ENCODE measurements at places on chromosomes 1 and 21.

- DNase-seq, result no peak
Observed at GRCh38 chr1:184597650-184598357, 156.9 kb downstream of the EDEM3 start.

- peak; percentile 38 for DNase-seq
Observed at GRCh38 chr1:101128211-101128727, 102.7 kb upstream of the DPH5 start.

GRCh38 chr1:95778217-95778616 lies 544.2 kb downstream of the RWDD3 start:
- DNase-seq, result no peak

GRCh38 chr1:100217834-100218233 lies 31.8 kb downstream of the DBT start:
- DNase-seq, result no peak

GRCh38 chr1:221801773-221802516 lies 60.1 kb upstream of the DUSP10 start:
- DNase-seq, result no peak

- DNase-seq, result peak; percentile 62
Observed at GRCh38 chr21:42524341-42525028, 10.8 kb downstream of the SLC37A1 start.

DNA sequence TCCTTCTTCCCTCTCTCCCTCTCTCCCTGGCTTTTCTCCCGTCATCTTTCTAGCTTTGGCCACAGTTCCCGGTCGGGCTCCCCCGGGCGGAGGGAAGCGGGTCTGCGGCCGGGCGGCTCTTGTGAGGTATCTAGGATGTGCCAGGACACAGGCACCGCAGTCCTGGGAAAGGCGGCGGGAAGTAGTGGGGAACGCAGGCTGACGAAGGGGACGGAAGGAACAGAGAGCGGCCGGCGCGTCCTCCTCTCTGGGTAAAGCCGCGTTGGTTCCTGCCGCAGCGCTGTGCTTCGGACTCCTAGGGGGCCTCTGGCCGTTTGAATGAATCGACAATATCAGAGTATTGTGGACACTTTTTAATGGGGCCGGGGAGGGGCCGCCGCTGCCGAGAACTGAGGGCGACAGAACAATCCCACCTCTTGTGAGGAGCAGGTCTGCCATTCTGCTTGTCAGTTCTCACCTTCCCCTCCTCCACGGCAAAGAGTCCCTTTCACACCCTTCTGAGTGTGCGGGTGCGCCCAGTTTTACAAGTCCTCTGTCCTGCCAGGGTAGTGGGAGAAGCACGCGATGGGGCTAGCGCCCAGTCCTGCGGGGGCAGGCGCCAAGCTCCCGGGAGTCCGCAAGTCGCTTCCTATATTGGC lies 1.2 kb upstream of the LHX9 start:
- peak; percentile 42 for DNase-seq

DNA sequence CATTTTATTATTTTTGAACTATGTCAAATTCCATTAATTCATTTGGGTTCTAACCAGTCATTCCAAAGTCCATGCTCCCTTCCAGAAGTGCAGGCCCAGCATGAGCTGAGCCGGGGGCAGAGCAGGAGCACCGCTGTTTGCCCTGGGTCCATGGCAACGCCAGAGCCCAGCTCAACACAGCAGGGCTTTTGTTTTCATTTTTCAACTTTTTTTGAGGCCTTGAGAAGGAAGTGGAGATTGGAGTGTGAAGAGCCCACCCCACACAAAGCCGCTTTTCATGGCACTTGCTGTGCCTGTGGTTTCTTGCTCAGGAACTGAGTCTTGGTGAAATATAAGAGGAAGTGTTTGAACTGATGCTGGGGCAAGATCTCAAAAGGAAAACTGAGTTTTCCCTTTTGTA lies 13.2 kb upstream of the PRMT2 start:
- peak; percentile 57 for DNase-seq

- no peak for DNase-seq
Observed at GRCh38 chr1:14561014-14561693, 37.3 kb upstream of the KAZN start.

DNA sequence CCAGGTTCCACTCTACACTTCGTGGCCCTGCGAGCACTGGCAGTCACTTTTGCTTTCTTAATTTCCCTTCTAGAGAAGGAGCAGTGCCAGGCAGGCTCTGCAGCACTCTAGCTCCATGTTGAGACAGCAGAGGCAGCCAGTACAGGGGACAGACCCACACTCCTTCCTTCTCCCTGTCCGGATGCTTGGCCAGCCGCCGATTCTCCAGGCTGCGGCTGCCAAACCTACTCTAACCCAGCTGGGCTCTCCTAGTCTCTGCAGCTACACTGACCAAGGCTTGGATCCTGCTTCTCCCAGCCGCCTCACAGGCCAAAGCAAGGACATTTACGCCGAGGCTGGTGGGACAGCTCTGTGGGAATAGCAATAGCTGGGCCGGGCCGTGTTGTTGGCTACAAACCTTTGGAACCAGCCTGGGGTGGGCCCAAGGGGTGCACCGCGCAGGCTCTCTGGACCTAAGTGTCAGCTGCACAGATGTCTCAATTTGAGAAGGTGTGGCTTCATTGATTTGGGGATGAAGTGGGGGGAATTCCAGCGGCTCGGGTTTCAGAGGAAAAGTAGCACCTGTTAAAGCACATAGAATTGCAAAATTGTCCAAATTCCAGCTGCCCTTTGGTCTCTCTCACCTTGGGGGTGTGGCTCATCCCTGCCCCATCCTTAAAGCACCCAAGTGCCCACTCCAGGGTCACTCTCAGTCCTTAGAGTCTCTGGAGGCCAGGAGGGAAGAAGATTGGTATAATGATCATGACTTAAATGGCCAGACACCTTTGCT lies 3.2 kb downstream of the BARHL2 start:
- no peak for DNase-seq

GRCh38 chr1:101065575-101065974 lies 40.0 kb upstream of the DPH5 start:
- no peak for DNase-seq

- no peak for DNase-seq
Observed at GRCh38 chr1:30371179-30371788, 352.1 kb downstream of the MATN1 start.

DNA sequence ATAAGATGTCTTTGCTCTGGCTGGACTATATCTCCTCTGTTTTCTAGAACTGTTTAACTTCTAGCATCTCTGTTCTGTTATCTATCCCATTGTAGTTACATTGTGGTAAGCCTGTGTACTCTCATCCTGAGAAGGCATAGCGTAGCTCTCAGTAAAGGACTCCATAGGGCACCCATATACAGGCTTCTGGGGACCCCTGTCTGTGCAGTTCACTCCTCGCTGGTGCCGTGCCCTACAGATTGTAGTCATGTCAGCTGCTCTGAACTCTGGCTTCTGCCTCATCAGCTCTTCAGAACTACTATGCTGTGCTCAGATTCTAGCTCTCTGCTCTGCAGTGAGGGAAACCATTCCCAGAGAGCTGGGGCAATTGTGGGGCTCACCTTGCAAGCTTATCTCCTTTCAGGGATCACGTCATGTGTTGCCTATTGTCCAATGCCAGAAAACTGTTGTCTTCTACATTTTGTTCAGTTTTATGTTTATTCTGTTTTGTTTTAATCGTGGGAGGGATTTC lies 181.3 kb upstream of the USP24 start:
- DNase-seq, result peak; percentile 64

GRCh38 chr1:248183996-248184395 lies 9.4 kb downstream of the OR2M2 start:
- no peak for DNase-seq

GRCh38 chr1:217067642-217068041 lies 344.4 kb upstream of the ESRRG start:
- DNase-seq, result no peak

GRCh38 chr1:203289982-203290260 lies 15.4 kb upstream of the BTG2 start:
- DNase-seq, result no peak

DNA sequence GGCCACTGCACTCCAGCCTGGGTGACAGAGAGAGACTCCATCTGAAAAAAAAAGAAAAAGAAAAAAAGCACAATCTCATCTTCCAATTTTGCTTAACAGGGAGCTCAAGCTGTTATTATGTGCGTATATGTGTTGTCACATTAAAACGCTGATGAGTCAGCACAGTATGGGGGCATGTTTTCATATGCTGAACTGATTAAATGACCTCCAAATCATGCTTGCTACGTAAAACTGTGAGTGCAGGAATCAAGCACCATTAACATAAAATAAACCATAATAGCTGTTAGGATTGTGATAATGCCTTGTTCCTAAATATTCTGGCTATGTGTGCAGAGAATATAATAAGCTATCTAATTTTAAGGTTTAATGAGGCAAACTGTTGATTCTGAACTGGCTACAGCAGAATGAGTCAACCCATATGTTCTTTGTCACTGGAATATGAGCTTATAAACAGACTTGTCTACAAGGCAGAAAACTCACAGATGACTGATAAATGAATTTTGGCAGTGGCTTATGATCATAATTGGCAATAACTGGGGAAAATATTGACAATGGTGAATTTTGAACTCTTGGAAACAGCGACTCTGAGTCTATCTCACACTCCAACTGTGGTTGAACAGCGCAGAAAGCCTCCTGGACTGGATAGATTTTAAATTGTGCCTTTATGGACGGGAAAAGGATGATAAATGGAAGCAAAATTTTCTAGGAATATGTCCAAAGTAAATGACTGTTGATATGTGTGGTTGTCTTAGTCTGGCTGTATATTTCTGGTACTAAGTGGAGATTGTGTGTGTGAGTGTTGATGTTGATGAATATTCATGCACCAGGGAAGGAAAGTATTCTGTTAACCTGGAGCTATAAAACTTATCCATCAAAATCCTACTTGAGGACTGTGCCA lies 75.5 kb downstream of the VCAM1 start:
- DNase-seq, result no peak

DNA sequence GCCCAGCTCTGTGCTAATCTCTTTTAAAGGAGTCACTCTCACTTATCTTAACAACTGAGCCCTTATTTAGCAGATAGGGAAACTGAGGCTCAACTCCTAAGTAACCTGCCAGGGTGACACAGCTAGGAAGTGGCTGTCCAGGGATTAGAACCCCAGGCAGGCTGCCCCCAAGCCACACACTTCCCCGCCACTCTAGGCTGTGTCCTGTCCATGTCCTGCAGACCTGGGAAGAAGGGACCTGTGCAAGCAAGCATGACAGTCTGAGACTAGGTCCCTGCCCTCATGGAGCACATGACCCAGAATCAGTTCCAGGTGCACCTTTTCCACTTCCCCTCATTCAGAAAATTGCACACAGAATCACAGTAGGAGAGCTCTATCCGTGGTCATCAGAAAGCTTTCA lies 12.2 kb downstream of the KIAA1614 start:
- DNase-seq, result no peak

- DNase-seq, result no peak
Observed at GRCh38 chr1:147496571-147497210, 44.6 kb upstream of the BCL9 start.

DNA sequence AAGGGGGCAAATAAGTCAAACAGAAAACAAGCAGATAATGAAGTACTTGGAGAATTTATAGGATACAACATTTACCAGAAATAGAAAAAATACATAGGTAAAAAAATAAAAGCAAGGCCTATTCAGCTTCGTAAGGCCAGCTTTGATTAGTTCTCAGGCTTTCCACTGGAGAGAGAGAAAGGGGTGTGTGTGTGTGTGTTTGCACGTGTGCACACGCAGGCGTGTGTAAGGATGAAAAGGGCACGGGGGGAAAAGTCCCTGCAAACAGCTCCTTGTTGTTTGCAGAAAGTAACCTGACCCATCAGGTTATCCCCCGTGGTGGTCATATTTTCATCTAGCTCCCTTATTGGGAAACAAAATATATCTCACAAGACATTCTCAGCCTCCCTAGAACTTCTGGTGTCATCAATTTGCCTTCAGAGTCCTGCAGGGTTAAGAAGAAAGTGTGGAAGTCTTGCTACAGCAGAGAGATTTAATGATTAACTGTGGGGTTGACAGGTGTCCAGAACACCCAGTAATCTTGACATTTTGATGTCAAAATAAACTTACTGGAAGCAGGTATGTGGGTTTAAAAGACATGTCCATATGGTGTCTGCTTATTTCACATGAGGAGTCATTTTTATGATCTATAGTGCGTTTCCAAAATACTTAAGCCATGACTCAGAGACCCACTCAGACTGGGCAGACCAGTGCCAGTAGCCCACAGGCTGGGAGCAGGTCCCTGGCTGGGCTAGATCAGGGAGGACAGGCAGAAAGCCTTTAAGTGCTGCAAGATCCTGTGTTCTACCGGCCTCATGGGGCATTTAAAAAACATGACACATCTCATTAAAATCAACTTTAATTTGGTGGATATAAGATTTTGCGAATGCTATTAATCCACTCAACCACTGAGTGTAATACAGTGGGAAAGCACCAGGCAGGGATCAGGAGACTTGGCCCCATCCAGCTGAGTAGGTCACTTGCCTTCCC lies 487.6 kb upstream of the CAMK1G start:
- DNase-seq, result no peak

DNA sequence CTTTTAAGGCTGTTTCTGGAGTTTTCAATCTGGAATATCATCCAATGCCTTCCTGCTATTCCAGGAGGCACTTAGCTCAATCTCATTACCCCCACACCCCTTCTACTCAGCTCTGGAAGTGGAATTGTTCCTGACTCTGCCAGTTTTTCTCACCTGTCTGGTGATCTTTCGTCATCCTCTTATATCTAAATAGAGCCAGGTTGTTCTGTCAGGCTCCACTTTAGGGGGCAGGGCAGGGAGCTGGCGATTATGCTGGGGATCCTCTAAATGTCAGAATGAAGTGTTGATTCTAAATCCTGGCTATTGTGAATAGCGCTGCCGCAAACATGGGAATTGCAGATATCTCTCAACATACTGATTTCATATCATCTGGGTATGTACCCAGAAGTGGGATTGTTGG lies 63.6 kb upstream of the ETV3 start:
- peak; percentile 36 for DNase-seq

DNA sequence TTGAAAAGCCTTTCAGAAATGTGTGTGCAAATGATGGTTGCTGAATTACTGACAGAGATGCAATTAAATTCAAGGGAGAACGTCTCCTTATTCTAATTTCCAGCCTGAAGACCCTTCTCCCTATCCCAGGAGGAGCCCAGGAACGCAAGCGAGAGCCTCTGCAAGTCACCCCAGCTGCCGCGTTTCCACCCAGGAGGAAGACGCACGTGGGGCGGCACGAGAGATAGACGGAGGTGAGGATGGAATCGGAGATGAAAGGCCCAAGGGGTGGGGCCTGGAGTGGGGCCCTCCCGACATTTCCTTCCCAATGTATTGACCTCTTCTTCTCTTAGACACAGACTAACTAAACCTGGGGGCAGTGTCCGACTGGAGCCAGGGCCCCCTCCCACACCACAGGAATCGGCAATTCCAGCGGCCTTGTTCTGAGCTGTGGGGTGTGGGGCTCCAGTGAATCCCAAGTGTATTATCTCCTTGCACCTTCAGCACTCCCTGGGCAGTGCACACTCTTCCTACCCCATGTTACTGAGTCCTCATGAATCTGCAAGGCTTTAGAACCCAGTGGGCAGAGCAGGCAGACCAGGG lies 322.5 kb downstream of the AJAP1 start:
- DNase-seq, result no peak

- DNase-seq, result peak; percentile 77
Observed at GRCh38 chr1:145714524-145715111, 4.7 kb upstream of the CD160 start.

GRCh38 chr1:157199421-157199755 lies 61.2 kb upstream of the ETV3 start:
- DNase-seq, result no peak

GRCh38 chr1:168907053-168907452 lies 178.0 kb upstream of the DPT start:
- peak; percentile 45 for DNase-seq

Data from large intestine (tissue), 12 donors.